Panc1 (cell line): ENCODE measurements at places on chromosomes 7 and 10. TPM values are rescaled to one million over a fixed set of nuclear protein-coding genes. Genes with fewer than 3 reads are reported as not detected.
A peak's percentile ranks its signal among the peaks of the same experiment; 100 is the strongest.

ZNF503 gene
- total RNA-seq, result 10.4 TPM

MRLN gene
- total RNA-seq, result not detected

TMEM270 gene
- 0.72 TPM for total RNA-seq

- H3K36me3 ChIP-seq, result peaks cover 2% of the 10 kb centered on the region; the same call in 1 of the 2 replicates
- H3K4me1 ChIP-seq, result no peaks in the 10 kb centered on the region
- H3K27ac ChIP-seq, result no peak overlapping the region
- no peaks in the 10 kb centered on the region for H3K27me3 ChIP-seq
- no peak for DNase-seq
- no peak overlapping the region for H3K4me3 ChIP-seq
These were observed 88.1 kb downstream of the ANKIB1 start for GRCh38 chr7:92333866-92334265.

GRCh38 chr7:107958764-107959526, 44.0 kb downstream of the LAMB1 start:
- H3K36me3 ChIP-seq, result peaks cover 32% of the 10 kb centered on the region
- no peak overlapping the region for H3K4me3 ChIP-seq
- DNase-seq, result no peak
- H3K4me1 ChIP-seq, result peaks cover 4% of the 10 kb centered on the region

DNA sequence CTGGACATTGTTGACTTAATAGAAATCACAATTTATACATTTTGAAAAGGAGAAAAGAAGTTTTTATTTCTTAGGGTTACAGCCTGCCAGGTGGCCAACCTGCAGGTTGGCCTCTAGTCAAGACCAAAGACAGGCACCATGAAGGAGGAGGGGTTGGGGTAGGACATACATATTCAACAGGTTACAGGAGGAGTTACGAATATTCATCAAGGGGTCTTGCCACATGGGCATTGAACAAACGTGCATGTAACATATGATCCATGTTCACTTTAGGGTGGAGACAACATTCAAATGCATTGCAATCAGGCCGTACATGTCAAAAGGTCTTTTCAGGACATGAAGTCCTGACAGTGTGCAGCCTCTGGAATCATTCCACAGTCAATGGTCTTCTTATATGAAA, 246.2 kb upstream of the AKR1E2 start:
- H3K27ac ChIP-seq, result no peak overlapping the region
- H3K4me3 ChIP-seq, result no peak overlapping the region
- no peaks in the 10 kb centered on the region for H3K4me1 ChIP-seq

DNA sequence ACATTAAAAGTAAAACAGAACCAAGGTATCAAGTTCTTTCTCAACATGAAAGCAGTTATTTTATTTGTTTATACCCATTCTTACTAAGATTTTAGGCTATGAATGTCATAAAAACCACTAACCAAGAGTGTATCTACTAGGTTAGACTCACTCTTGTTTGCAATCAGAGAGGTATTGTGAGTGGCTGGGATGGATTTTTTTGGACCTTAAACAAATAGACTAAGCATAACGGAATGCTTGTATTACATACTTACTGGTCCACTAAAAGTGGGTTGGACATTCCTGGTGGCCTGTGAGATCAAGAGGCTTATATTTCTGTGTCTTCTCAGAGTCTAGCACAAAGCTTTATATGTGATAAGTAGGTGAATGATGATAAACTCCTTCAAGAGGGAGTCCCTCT, 32.6 kb upstream of the CBLL1 start:
- H3K36me3 ChIP-seq, result no peaks in the 10 kb centered on the region
- DNase-seq, result no peak
- no peak overlapping the region for H3K27ac ChIP-seq

DNA sequence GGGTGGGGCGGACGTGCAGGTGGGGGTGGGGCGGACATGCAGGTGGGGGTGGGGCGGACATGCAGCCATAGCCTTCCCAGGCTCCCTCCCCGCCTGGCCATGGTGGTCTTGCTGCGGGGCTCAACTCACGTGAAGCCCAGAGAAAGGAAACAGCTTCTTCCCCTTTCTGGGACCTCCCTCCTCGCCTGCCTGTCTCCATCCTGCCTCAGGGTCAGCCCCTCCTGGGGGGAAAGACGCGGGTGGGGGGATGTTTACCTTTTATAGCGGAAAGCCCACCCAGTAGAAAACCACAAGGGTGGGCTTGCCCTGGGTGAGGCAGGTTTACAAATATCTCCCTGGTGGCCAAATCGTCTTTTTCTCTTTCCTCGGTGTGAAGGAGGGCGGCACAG, 520.0 kb downstream of the GLRX3 start:
- DNase-seq, result no peak
- H3K4me3 ChIP-seq, result no peak overlapping the region
- no peaks in the 10 kb centered on the region for H3K36me3 ChIP-seq
- H3K4me1 ChIP-seq, result no peaks in the 10 kb centered on the region

GRCh38 chr10:89783406-89783805, 82.0 kb downstream of the KIF20B start:
- H3K27ac ChIP-seq, result no peak overlapping the region
- no peak overlapping the region for H3K4me3 ChIP-seq
- no peaks in the 10 kb centered on the region for H3K27me3 ChIP-seq
- DNase-seq, result no peak
- H3K4me1 ChIP-seq, result no peaks in the 10 kb centered on the region
- no peaks in the 10 kb centered on the region for H3K36me3 ChIP-seq

DNA sequence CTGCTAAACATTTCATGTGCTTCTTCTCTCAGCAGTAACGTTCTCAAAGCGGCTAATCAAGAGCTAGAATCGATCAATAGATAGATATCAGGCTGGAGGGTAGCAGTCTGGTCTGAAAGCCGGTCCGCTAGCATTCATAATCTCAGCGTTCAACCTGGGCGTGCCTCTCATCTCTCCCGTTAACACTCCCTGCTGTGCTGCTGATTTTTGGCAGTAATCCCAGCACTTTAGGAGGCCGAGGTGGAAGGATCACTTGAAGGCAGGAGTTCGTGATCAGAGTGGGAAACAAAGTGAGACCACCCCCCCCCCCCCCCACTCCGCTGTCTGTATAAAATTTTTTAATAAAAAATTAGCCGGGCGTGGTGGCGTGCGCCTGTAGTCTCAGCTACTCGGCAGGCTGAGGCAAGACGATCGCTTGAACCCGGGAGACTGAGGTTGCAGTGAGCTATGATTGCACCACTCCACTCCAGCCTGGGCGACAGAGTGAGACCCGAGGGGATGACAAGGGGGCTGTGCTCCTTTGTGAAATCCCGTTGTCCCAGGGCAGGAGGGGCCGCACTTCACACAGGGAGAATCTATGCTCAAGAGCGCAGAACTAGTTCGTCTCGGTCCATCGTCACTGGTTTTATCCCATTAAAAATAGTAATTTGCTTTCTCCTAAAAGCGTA, 624 bp upstream of the CEP55 start:
- no peaks in the 10 kb centered on the region for H3K27me3 ChIP-seq
- peaks cover 23% of the 10 kb centered on the region for H3K4me1 ChIP-seq
- peaks cover 11% of the 10 kb centered on the region; the same call in 1 of the 2 replicates for H3K36me3 ChIP-seq
- H3K4me3 ChIP-seq, result peak overlapping the region; percentile 93

GRCh38 chr7:114663502-114663901, 248.9 kb downstream of the FOXP2 start:
- H3K27ac ChIP-seq, result no peak overlapping the region
- H3K4me3 ChIP-seq, result no peak overlapping the region
- no peak for DNase-seq
- H3K27me3 ChIP-seq, result no peaks in the 10 kb centered on the region

GRCh38 chr7:134705716-134706115, 59.1 kb downstream of the BPGM start:
- no peak overlapping the region for H3K4me3 ChIP-seq
- H3K4me1 ChIP-seq, result no peaks in the 10 kb centered on the region
- H3K27ac ChIP-seq, result no peak overlapping the region
- peaks cover 2% of the 10 kb centered on the region for H3K27me3 ChIP-seq
- DNase-seq, result no peak
- no peaks in the 10 kb centered on the region for H3K36me3 ChIP-seq

DNA sequence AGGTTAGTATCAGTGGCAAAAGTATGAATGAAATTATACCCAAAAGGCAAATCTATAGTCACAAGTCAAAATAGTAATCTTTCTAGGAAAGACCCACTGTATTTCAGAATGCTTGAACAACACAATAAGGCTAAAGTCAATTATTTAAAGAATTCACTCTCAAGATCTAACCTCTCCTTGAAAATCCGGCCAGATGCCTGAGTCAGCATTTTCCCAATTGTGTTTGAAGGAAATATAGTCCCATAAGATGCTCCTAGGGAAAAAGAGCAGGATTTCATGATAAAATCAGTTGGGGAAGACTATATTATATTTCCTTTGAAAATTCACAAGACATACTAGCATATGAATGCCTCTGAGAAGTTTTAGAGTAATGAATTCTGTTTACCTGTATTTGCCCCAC, 1075.0 kb downstream of the GRM8 start:
- H3K4me3 ChIP-seq, result no peak overlapping the region
- H3K36me3 ChIP-seq, result no peaks in the 10 kb centered on the region
- H3K4me1 ChIP-seq, result no peaks in the 10 kb centered on the region
- DNase-seq, result no peak
- no peak overlapping the region for H3K27ac ChIP-seq
- H3K27me3 ChIP-seq, result no peaks in the 10 kb centered on the region

DNA sequence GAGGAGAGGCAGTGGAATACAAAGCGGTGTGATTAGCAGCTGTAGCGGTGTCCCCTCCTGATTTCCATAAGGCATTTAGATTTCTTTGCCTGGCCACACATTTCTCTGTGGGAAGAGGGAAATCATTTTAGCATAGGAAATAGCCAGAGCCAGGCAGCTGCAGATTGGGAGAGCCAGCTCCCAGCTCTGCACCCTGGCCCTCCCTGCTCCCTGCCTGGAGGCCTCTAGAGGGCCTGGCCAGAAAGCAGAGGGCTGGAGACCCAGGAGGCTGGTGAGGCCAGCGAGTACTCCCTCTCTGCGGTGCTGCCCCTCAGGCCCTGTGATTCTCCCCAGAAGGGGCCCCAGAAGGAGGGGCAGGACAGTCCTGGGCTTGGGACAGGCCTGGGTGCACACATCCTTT, 85.7 kb downstream of the C10orf105 start:
- no peaks in the 10 kb centered on the region for H3K4me1 ChIP-seq
- H3K36me3 ChIP-seq, result no peaks in the 10 kb centered on the region
- no peak for DNase-seq
- H3K27me3 ChIP-seq, result no peaks in the 10 kb centered on the region; the same call in 1 of the 2 replicates
- H3K27ac ChIP-seq, result no peak overlapping the region
